ENCODE measurements at places on chromosomes 5 and 9.

GRCh38 chr9:133770076-133770777, 32.1 kb upstream of the SARDH start:
- no peak for DNase-seq

GRCh38 chr5:1409381-1410110, 35.7 kb downstream of the SLC6A3 start:
- DNase-seq = no peak

GRCh38 chr9:18888290-18888689, 144.7 kb downstream of the SAXO1 start:
- DNase-seq = no peak

DNA sequence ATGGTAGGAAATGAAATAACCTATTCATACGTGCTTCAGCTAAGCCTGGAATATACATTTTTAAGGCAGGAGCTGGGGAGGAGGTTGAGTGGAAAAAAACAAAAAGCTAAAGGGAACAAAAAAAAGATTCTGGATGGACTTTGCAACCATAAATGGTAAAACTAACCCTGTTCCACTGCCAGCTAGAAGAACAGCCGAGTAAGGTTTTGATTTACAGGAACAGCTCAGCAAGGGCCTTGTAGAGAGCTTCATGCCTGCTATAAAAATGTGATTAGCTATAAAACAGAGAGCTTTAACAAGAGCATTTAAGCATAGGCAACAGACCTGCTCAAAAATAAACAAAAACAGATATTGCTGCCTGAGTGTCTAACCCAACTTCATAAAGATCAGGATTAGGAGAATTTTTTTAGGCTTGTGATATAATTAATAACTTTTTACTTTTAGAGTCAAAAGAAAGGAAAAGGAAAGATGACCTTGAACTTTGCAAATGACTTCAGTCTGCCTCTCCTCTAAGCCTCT, 194.8 kb downstream of the FBXL7 start:
- DNase-seq = no peak

DNA sequence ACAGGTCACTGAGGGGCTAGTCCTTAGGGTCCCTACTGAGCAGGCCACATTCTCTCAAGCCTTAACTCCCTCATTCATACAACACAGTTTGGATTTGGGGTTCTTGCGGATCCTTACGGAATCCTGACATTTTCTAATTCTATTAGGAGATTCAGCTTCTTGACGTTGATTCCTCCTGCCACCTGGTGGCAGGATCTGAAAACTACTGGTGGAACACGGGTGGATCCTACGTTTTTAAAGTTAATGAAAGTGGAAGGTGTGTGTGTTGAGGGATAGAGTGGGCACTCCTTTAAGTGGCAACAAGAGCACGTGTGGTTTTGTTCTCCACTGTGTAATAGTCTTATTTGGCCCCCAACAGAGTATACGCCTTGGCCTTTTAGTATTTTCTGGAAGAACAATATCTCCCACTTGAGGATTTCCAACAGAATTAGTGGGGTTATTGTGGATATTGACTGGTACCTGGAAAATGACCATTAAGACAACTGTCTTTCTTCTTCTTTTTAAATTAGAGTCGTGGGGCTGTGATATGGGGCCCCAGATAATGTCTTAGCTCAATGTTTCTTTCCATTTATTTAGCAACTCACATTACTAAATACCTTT, 25.2 kb downstream of the SLC28A3 start:
- DNase-seq = no peak

DNA sequence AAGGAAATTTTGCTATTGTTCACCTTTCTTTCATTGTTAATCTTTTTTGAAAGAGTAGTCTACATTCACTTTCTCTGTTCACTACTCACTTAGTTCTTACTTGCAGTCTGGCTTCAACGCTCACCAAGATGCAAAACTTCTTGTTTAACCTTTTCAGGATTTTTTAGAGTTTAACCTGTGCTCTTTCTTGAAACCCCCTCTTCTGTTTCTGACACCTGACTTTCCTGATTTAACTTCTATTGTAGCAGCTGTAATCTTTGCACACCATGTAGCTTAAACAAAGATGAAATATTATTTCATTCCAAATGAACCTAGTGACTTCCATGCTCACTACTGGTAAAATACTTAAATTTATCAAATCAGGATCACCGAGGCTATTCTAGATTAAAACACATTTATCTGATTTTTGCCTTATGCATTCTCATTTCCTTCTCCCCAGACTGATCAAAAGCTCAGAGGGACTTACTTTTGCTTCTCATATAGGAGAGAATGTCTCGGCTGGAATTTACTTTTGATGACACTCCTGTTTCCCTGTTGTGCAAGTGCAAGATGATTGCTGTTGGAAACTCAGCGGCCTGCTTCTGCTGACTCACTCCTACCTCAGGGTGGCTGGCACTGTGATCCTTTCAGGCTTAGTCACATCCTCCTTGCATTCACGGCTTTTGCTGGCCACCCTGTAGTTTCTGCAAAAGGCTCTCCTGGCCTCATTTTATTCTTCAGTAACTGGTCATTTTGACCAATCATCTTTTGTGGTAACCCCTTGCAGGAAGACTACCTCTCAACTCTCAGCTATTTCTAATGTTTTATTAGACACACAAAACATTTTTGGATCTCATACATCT, 109.3 kb upstream of the IFNE start:
- DNase-seq = peak; percentile 97

Measured in AG04449 (cell line).